D721Med (cell line): ENCODE measurements at places on chromosomes 3 and 15.

DNA sequence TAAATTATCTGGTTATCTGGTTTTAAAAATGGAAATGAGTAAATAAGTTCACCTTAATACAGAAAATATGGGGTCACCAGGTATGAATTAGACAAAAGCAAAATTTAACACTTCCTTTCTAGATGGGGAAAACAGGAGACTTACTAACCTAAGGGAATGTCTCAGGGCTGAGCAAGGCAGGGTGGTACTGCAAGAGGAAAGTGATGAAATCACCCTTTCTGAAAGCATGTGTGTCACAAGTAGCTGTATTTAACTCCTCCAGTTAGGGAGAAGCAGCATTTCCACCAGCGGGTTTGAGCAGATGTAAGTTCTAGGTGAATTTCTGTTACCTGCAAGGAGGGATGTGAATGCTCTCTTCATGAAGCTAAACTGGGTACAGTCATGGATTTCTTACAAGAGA, 629.1 kb downstream of the MECOM start:
- no peak for DNase-seq

DNA sequence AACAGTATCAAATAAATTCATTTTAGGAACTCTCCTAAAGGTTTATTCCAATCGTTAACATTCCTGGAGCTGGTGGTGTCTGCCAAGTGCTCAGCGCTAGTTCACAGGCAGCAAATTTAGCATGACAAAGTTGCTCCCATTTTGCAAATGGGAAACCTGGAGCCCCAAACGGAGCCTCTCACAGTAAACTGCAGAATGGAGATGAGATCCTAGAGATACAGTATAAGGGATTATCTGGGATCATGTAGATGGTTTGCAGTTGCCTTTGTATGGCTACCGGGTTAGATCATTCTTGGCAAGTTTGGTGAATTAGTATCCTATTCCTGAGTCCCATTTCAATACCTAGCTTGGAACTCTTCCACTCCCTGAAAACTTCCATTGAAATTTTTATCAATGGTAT, 173.7 kb downstream of the CDIN1 start:
- no peak for DNase-seq

DNA sequence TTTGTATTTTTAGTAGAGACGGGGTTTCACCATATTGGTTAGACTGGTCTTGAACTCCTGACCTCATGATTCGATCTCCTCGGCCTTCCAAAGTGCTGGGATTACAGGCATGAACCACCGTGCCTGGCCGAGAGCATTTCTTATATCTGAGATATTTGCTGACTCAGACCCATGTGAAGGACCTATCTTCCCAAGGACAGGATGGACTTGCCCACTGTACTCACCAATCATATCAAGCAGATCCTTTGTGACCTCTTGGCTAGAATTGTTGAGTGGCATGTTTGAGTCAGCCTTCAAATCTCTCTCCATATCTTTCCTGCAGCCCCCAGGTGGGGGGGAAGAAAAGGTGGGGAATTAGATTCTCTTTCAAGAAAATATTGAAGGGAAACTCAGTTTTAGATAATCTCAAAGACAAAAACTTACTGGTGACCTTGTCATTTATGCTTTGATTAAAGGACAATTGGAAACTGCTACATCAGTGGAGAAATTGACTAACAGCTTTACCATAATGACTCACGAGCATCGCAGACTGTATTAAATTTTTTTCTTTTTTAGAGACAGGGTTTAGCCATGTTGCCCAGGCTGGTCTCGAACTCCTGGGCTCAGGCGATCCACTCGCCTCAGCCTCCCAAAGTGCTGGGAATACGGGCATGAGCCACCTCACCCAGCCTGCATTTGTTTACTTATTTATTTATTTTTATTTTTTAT, 3.1 kb downstream of the C3orf62 start:
- DNase-seq = no peak

DNA sequence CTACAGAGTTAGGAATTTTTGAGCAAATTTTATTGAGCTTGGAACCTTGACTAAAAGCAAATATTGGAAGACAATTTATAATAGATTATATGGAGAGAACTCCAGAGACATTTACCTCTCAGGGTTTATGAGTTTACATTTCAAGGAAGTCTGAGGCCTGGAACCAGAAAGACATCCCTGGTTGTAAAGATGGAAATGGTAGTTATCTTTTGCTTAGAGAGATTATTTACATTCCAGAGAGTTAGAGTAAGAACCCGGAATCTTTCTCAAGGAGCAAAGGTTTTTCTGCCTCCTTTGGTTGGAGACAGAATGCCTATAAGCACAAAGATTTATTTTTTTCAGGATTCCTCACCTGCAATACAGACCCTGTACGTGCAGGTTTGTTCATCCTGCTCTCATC, 458.1 kb downstream of the TBL1XR1 start:
- DNase-seq = no peak

- no peak for DNase-seq
Measured at GRCh38 chr3:9793161-9793781, 389 bp downstream of the ARPC4 start.

DNA sequence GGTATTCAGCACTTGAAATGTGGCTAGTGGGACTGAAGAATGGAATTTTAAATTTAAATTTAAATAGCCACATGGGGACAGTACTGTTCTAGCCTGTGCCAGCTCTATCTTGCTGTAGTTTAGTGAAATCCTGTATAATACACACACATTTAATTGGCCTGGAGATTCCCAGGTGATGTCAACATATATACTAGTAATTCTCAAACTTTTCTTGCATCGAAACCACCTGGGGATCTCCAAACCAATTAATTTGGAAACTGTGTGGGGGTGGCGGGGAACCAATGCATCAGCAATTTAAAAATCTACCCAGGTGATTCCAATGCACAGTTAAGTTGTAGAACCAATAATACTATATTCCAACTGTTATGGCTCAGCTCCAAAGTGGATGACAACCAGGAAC, 228.9 kb upstream of the MRPL3 start:
- no peak for DNase-seq

- no peak for DNase-seq
Measured at GRCh38 chr15:67000896-67001295, 64.5 kb upstream of the SMAD3 start.

DNA sequence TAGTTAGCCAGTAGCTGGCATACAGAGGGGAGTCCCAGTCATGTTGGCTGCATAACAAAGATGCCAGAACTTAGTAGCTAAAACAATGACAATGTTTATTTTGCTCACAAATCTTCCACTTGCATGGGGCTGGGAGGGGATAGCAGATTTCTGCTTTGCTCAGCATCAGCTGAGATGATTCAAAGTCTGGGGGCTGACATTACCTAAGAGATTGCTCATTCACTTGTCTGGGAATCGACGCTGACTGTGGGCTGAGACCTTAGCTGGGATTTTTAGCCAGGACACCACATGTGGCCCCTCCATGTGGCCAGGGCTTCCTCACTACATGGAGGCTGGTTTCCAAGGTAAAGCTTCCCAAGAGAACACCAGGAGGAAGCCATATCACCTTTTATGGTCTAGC, 12.7 kb upstream of the CFAP100 start:
- DNase-seq = no peak

DNA sequence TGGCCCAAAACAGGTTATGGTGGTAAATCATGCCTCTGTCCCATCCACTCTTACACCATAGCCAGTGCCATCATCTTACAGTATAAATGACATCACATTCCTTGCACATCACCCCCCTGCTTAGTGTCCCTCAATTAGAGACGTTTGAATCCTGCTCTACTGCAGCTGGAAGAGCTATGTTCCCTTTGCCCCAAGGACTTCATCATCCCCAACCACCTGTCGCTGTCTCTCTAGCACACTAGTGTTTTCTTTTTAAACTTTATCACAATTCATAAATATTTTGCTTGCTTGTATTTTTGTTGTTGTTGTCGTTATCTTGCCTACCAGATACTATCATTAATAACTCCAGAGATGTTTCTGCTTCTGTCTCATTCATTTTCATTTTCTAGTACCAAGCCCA, 28.7 kb downstream of the SPTSSB start:
- DNase-seq = no peak

DNA sequence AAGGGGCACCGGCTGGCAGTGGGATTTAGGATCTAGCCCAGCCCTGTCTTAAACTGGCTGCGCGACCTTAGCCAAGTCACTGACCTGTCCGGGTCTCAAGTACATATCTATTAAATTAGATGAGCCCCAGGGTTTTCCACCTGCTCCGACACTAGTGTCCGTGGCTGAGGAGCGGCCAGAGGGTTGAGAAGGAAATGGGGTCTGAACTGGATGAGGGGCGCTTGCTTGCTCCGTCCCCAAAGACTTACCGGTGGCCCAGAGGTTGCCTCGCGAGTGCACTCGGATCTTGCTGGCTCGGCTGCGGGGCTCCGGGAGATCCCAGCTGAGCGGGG, 285 bp downstream of the NMB start:
- DNase-seq = no peak

- no peak for DNase-seq
Measured at GRCh38 chr15:91776104-91776503, 77.4 kb upstream of the SLCO3A1 start.

- no peak for DNase-seq
Measured at GRCh38 chr3:184306341-184306972, 7.4 kb downstream of the PSMD2 start.

DNA sequence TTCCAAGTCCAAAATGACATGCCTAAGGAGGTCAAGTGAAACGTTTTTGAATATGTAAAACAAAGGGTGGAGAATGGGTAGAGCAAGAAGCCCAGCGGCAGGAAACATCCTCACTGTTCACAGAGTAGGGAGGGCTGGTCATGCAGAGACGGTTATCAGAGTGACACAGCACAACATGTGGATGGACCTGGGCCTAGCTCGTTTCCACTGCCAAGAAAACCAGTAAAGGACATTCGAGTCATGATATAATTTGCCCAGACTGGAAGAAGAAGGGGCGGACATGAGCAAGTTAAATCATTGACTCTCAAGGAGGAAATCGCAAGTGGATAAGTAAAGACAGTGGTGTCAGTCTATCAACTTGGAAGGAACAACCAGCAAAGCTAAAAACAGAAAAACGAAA, 89.3 kb downstream of the LRIG1 start:
- DNase-seq = no peak

GRCh38 chr3:186953011-186953487, 22.7 kb downstream of the ST6GAL1 start:
- no peak for DNase-seq

- no peak for DNase-seq
Measured at GRCh38 chr3:49513494-49514124, 40.7 kb upstream of the BSN start.

DNA sequence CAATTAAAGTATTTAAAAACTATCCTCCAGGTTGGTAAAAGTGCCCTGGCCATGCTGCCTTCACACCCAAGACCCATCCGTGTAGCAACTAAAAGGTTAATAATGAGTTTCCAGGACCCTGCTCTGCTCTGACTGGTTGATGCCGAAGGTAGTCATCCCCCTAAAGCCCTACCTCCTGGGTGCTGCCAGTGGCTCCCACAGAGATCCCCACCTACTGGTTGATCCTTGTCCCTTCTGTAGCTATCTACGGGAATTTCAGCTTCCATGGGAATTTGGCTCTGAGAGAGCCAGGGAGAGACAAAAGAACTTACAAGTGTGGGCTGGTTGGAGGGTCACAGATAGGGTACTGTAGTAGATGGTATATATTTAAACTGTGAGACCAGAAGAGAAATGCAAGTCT, 110.6 kb upstream of the NANOGP8 start:
- no peak for DNase-seq

- peak; percentile 64 for DNase-seq
Measured at GRCh38 chr15:101014921-101015841, 96.0 kb downstream of the LRRK1 start.

GRCh38 chr15:67879440-67880129, 39.7 kb upstream of the RNU6-1 start:
- no peak for DNase-seq

DNA sequence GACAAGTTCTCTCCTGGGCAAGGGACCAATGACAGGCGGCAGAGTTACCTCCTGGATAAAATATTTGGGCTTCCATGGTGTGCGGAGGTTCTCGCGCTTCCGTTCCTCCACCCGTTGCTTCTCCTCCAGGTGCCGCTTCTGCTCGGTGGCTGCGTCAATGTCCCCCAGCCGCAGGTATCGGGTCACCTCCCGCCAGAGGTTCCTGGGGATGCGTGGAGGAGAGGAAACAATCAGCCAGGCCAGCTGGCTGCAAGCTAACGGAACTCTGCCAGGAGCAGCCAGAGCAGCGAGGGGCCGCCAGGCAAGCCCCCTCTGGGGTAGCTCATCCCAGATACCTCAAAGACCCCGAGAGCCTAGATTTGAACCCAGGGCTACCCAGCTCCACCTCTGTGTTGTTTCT, 131.3 kb downstream of the STT3B start:
- no peak for DNase-seq

- DNase-seq = no peak
Measured at GRCh38 chr3:12046406-12046805, 42.2 kb downstream of the SYN2 start.

DNA sequence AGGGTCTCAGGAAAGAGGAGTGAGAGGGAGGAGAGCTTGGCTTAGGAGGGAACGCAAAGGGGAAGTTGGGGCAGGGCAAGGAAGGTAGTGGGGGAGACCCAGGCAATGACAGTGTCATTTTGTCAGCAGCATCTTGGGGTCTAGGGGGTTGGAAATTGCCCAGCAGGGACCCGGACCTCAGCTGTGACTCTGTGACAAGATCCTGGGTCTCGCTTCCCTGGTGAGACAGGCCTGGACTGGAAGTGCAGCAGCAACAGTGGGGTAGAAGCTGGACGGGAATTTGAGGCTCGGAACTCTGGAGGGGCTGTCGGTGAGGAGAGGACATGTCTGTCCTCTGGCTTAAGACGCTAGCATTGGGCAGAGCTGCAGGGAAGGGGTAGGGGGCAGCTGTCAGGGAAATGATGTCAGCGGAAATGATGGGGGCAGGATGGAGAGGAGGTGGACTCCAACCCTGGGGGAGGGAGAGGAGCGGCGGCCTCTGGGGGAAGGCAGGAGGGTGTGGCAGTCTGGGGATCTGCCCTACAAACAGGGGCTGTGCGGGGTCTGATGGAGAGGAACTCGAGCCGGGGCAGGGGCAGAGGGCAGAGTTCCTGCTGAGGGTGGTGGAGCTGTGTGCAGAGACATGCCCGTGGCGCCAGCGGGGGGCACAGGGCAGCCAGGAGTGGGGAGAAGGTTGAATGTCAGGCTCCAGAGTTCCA, 12.3 kb downstream of the ANPEP start:
- no peak for DNase-seq

DNA sequence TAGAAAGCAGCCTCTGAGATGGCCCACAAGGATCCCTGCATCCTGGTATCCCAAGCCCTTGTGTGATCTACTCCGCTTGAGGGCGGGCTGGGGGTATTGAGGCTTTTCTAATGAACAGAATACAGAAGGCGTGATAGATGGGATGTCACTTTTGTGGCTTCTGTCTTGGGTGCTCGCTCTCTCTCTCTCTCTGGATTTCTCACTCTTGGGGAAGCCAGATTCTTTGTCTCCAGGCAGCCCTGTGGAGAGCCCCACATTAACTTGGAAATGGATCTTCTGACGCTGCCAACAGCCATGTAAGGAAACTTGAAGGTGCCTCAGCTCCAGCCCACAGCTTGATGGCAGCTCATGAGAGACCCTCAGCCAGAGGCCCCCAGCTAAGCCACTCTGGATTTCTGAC, 26.9 kb upstream of the SEC62 start:
- DNase-seq = no peak

GRCh38 chr15:45670511-45670910, 35.7 kb downstream of the SQOR start:
- no peak for DNase-seq

- no peak for DNase-seq
Measured at GRCh38 chr3:58335652-58335947, 2.9 kb downstream of the PXK start.
